ENCODE measurements at places on chromosomes 16 and 17.

GRCh38 chr16:68091380-68092261 is 6.5 kb downstream of the NFATC3 start:
- DNase-seq = no peak

- DNase-seq = no peak
Measured at GRCh38 chr16:48574140-48574539, 35.8 kb downstream of the N4BP1 start.

DNA sequence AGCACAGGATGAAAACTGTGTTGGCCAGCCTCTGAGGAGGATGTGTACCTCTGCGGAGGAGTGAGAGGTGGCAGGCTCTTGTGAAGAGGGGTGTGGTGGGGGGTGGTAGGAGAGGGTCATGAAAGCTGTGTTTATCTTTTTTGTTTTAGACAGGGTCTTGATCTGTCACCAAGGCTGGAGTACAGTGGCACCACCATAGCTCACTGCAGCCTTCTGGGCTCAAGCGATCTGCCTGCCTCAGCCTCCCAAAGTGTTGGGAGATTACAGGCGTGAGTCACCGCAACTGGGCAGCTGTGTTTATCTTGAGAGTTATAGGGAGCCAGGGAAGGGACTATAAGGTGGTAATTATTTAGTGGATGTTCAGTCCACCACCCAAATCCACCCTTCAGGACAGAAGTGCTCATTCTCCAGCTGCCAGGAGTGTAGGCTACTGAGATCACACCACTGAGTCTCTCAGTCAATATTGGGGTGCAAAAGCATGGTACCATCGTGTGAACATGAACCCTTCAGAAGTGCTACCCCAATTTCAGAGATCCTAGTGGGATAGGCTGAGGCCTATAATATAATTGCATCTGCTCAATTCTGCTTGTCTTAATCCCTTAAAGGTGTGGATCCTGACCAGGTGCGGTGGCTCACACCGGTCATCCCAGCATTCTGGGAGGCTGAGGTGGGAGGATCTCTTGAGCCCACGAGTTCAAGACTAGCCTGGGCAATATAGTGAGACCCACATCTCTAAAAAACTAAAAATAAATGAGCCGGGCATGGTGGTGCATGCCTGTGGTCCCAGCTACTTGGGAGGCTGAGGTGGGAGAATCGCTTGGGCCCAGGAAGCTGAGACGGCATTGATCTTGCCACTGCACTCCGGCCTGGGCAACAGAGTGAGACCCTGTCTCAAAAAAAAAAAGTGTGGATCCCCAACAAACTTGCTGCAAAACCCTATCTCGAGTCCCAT is 788 bp upstream of the EXOC3L1 start:
- DNase-seq = no peak

DNA sequence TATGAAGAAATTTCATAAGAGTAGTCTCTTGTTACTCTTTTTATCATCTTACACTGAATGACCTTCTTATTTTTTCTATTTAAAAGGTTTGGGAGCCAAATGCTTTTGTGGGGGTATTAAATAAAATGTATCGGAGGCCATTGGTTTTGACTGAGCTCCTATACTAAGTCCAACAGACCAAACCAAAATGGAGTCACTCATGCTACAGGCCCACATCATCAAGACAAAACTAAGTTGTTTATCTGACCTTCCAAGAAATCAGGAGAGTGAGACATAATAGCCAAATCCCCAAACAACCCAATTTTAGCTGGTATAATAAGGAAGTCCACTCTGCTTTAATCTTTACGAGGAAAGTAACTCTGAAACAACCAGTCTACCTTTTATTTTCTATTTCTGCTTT is 48.1 kb upstream of the ALOX12 start:
- no peak for DNase-seq

- no peak for DNase-seq
Measured at GRCh38 chr16:80519189-80519588, 21.6 kb upstream of the DYNLRB2 start.
